ENCODE measurements at places on chromosomes 12 and 14. TPM values are rescaled to one million over a fixed set of nuclear protein-coding genes. Genes with fewer than 3 reads are reported as not detected.
A peak's percentile ranks its signal among the peaks of the same experiment; 100 is the strongest.

Gene DNM1L
- total RNA-seq: 38.7 TPM

GRCh38 chr12:2836574-2836973, 1.7 kb upstream of the NRIP2 start:
- DNase-seq: no peak

DNA sequence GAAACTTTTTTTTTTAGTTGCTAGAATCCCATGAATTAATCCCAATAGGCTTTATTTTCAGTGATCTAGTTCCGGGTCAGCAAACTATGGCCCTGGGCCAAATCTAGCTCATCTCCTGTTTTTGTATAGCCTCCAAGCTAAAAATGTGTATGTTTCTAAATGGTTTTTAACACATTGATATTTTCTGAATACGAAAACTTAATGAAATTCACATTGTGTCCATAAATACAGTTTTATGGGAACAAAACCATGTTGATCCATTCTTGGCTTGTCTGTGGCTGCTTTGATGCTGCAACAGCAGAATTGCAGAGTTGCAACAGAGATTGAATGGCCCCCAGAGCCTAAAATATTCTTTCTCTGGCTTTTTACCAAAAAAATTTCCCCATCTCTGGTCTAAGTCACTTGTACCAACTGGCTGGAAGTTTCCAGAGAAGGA, 47.5 kb downstream of the ZNF664 start:
- DNase-seq: no peak

Gene DTX3
- 15.9 TPM for total RNA-seq

GRCh38 chr14:92199763-92200162, 78.0 kb downstream of the CPSF2 start:
- DNase-seq: no peak

Gene HCAR2
- 0.17 TPM for total RNA-seq

DNA sequence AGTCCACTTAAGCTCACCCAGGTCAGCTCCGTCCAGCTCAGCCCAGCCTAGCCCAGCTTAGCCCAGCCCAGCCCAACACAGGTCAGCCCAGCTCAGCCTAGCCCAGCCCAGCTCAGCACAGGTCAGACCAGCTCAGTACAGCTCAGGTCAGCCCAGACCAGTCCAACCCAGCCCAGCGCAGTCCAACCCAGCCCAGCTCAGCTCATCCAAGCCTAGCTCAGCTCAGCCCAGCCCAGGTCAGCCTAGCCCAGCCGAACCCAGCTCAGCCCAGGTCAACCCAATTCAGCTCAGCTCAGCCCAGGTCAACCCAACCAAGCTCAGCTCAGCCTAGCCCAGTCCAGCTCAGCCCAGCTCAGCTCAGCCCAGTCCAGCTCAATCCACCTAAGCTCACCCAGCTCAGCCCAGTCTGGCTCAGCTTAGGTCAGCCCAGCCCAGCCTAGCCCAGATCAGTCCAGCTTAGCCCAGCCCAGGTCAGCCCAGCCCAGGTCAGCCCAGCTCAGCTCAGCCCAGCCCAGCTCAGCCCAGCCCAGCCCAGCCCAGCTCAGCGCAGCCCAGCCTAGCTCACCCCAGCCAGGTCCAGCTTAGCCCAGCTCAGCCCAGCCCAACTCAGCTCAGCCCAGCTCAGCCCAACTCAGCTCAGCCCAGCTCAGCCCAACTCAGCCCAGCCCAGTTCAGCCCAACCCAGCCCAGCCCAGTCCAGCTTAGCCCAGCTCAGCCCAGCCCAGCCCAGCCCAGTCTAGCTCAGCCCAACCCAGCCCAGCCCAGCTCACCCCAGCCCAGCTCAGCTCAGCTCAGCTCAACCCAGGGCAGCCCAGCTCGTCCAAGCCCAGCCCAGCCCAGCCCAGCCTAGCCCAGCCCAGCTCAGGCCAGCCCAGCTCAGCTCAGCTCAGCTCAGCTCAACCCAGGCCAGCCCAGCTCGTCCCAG, 184.0 kb downstream of the TMEM121 start:
- no peak for DNase-seq

- no peak for DNase-seq
These were observed 217.9 kb downstream of the AEBP2 start for GRCh38 chr12:19657118-19657731.

- DNase-seq: no peak
These were observed 5.3 kb downstream of the ISCU start for GRCh38 chr12:108567406-108568337.

GRCh38 chr12:71688961-71689570, 3.2 kb downstream of the TMEM19 start:
- DNase-seq: no peak

- no peak for DNase-seq
These were observed at the start of gene LRRC43 for GRCh38 chr12:122182887-122183587. TSS of gene LRRC43 (plus strand) at chr12:122183123. CDS start at chr12:122183145, 22 bp downstream.

Gene OR6J1
- total RNA-seq: not detected

DNA sequence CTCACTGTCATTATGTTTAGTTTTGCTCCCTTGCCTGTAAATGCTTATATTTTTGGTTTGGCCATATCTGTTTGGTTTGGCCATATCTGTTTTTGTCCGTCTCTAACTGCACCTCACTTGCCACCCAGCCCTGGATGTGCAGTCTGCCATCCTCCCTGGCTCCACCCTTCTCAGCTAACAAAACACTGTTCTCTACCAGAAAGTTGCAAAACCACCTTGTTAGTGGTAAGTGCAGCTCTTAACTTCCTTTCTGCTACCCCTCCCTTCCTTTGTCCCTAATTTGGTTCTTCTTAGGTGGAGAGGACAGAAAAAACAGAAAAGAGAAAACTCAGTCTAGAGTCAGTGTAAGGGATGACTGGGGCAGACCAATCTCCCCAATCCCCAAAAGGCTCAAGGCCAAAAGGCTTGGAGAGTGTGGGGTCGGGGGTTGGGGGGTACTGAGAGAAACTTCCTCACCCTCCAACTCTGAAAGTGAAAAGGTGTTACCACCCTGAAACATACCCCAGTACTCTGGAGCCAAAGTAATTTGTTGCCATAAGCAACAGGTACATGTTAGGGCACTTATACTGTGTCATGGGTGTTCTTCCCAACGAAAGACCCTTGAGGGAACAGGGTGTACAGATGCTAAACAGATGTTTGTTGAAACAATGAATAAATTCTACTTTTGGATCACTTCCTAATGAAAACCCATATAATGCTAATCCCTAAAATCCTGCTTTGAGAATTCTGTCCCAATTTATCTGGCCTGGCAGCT, 5.0 kb downstream of the BIN2 start:
- DNase-seq: peak; percentile 19

Gene AQP2
- not detected for total RNA-seq

DNA sequence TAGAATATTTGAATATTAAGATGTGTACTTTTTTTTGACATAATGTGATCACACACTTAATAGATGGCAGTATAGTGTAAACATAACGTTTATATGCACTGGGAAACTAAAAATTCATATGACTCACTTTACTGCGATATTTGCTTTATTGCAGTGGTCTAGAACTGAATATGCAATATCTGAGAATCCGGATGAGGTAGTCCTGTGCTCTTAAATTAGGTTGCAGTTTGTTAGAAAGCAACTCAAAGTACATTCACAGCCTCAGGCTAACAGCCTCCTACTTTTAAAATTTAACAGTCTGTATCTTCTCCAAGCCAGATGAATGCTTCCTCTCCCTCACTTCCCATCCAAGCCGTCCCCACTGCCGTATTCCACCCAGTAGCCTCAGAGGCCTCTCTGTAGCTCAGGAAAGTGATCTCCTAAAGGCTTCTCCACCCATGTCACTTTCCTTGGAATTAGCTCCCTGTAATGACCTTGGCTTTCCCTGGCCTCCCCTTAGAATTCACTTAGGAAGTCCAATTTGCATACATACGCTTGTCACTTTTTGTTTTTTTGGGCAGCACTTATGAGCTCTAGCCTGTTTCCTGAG, 43.7 kb downstream of the TESPA1 start:
- peak; percentile 74 for DNase-seq

DNA sequence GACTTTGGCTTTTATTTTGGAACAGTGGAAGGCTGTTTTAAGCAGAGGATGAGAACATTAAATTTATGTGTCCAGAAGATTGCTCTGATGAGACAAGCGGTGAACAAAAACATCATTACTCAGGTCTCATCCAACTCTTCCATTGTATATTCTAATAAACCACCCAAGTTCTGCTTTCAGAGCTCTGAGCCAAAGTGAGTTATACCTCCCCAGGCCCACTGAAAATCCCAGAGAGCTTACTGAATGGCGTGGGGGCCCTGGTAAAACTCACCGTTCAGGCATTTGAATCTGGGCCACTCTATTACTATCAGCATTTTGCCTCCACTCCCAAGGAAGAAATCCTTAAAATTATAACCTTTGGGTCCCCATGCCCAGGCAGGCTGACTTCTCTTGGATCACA, 122.0 kb upstream of the HIF1A start:
- no peak for DNase-seq

DNA sequence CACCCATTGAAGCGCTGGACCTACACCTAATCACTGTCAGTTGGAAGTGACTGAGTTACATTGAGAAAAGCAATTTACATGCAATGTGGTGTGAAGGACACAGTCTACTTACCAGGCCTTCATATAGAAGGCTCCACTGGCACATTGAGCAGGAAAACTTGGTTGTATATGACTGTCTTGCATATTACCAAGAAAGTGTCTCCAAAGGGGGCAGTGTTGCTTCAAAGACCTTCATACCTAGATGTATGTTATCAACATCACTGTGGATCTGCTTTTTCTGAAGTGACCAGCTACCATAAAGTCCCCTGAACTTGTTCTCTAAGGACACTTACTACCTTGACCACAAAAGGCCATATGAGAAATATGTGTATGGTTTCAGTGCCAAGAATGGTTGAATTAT, 64.1 kb downstream of the NELL2 start:
- DNase-seq: peak; percentile 22

Gene AKAP5
- total RNA-seq: 0.58 TPM

GRCh38 chr12:51393676-51394545, 2.7 kb upstream of the GALNT6 start:
- DNase-seq: peak; percentile 96

Data from PC-3 (cell line).